Stimulated activated CD4-positive, alpha-beta T cell treated with anti-CD3 and anti-CD28 coated beads, Interleukin-12 subunit alpha, Interleukin-12 subunit beta, amount 100 ng/mL, for 48 hours (primary cell): ENCODE measurements at places on chromosomes 12 and 14.

DNA sequence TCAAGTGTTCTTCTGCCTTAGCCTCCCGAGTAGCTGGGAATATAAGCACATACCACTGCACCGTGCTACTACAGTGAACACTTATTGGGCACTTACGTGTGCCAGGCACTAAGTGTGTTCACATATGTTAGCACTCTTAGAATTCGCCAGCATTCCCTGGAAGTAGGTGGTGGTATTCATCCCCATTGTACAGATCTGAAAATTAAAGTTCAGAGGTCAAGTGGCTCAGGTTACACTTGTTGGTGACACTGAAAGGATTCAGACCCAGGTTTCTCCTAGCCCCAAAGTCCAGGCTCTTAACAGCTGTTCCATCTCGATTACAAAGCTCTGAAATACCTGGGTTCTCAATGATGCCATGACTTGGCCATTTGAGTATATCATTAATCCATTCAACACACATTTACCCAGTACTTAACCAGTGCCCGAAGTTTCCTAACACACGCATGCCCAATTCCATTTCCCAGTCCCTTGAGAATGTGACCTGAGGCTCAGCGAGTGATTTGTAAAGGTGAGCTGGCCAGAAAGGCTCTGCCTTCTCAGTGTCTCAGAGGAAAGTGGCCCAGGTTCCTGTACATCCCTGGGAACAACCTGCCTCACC lies 4.8 kb downstream of the MVK start:
- no peak for DNase-seq

- no peak for DNase-seq
These were observed 72.9 kb upstream of the SRSF5 start for GRCh38 chr14:69693801-69694729.

DNA sequence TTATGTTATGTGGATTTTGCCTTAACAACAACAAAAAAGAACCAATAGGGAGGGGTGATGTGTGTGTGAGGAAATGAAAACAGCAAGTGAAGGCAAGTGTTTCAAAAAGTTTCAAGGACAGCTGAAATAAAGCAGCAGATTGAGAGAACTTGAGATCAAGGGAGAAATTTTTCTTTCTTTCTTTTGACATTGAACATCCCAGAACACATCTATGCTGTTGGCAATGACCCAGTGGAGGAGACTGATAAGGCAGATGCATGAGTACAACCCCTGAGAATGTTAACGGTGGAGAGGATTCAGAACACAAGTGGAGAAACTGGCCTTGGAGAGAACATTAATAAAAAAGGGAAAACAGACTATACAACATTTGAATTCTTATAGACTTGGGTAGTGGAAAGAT lies 2.9 kb downstream of the LLPH start:
- no peak for DNase-seq

- no peak for DNase-seq
These were observed 72.9 kb downstream of the RBM19 start for GRCh38 chr12:113893221-113893620.

DNA sequence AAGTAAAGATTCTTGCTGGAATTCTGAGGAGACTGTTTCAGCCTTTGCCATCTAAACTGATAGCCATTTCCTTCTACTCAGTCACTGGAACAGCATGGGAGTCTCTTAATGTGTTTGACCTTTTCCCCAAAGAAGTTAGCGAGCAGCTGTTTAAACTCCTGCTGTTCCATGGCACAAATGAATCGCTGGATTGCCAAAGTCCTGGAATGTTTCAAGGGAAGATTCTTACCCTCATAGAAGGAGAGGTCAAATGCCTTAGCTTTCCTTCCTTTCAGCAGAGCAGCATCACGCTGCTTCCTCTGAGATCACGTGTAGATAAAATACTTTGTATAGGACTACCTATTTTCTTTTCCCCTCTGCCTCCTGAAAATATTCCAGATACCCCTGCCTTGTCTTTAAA lies 10.5 kb upstream of the NR2C1 start:
- DNase-seq: no peak

GRCh38 chr14:68519671-68520187 lies 273.1 kb downstream of the ZFP36L1 start:
- DNase-seq: no peak

DNA sequence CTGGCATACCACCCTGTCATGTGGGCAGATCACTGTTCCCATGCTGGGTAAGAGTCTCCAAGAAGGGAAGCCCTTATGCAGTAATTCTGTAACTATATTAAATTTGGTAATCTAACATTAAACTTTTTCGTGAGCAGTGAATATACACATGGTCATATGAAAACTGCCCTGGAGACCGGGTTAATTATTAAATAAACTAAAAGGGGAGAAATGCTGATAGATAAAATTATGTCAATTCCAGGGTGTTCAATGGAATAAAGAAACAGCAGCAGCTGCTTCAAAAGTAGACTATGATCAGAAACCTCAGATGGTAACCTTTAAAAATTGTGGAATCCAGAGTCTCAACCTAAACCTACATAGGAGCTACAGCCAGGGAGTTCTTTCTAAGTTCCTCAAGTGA lies 100.0 kb downstream of the PAWR start:
- DNase-seq: no peak

GRCh38 chr12:109841356-109841755 lies 8.2 kb upstream of the TRPV4 start:
- no peak for DNase-seq

DNA sequence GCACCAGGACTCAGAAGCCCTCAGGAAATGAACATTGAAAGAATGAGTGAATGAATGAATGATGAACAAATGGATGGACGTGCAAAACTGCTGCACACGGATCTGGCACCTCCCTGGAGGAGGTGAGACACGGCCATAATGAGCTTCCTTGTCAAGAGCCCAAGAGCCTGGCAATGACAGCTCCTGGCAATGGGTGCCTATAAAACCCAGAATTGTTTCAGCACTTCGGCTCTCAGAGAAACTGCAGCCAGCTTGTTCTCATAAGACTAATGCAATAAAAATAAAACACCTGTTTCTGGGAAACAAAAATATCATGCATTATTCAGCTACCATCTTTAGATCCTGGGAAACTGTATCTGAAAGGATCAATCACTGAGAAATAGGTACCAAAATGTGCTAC lies 200.5 kb upstream of the SFSWAP start:
- no peak for DNase-seq

GRCh38 chr12:62724285-62724684 lies 210.7 kb downstream of the PPM1H start:
- DNase-seq: no peak

DNA sequence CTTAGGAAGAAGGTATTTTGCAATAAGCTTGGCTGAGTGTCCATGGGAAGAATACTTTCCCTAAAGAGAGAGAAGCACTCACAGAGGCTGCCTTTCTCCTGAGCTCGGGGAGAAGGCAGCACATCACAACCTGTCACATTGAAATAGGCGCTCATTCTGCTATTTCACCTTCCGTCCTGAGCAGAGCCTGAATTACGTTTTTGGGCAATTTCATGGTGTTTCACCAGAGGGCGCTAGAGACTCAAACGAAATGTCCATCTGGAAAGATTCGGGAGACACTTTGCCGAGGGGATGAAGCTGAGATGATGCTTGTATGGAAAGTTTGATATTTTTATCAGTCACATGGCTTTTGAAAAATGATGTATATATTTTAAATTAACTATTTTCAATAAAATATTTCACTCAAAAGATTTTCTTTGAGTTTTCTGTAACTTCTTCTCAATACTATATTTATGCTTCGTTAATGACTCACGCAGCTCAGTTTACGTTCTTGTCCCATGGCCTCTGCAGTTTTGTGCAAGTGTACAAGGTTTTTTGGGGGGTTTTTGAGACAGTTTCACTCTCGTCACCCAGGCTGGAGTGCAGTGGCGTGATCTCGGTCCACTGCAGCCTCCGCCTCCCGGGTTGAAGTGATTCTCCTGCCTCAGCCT lies 17.4 kb upstream of the B4GALNT3 start:
- peak; percentile 58 for DNase-seq

DNA sequence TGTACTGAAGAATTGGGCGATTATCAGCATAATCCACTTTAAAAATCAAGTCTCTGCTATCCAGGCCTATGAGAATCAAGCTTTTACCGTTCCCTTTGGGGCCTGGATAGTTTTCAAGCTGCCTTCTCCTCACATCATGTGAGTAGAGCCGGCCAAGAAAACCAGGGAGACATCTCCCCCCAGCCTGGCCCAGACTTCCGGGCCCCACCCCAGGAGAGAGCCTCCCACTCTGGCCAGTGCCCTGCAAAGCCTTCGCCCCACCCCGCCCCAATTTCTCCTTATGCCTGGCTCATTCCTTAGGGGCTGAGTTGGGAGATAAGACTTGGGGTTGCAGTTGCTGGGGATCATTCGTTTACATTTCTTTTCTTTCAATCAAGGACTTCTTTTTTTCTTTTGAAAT lies 1.4 kb upstream of the TMEM132C start:
- no peak for DNase-seq

DNA sequence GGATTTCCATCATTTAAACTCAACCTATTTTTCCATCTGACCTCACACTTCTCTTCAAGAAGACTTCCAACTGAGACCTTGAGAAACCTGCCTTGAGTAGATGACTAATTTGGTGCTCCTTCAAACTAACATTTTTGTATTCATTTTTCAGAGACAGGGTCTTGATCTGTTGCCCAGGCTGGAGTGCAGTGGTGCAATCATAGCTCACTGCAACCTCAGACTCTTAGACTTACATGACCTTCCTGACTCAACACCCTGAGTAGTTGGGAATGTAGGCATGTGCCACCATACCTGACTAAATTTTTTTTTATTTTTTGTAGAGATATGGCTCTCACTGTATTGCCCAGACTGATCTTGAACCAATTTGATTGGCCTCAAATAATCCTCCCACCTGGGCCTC lies 389.9 kb downstream of the PDZRN4 start:
- DNase-seq: no peak

DNA sequence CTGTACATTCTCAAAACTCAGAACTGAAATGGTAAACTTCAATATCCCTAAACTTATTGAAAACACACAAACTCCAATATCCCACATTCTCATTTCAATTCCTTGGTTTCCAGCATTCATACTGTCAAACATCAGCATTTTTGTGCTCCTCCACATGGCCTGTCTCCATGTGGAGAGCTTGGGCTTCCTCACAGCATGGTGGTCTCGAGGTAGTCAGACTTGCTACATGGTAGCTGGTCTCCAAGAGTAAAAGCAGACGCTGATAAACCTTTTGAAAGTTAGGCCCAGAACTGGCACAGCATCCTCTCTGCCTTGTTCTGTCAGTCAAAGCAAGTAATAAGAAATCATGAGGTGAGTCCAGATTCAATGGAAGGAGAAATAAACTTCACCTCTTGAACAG lies 70.5 kb downstream of the VCPKMT start:
- DNase-seq: no peak

DNA sequence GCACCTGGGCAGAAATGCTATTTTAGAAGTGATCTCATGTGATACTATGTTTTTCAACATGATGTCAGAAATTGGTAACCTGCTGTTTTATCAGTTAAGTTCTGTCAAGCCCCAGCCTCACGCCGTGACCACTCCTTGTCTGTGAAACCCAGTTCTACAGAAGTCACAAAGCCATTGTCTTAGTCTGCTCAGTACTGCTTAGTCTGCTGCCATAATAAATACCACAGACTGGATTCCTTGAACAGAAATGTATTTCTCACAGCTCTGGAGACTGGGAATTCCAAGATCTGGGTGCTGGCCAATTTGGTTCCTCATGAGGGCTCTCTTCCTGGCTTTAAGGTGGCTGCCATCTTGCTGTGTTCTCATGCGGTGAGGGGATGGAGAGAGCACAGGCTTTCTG lies 176.9 kb downstream of the PRKCH start:
- no peak for DNase-seq

- no peak for DNase-seq
These were observed 79.3 kb upstream of the NRXN3 start for GRCh38 chr14:78090864-78091263.

- no peak for DNase-seq
These were observed 2.0 kb upstream of the CCDC63 start for GRCh38 chr12:110844551-110845338.

- no peak for DNase-seq
These were observed 102.0 kb downstream of the PEBP1 start for GRCh38 chr12:118237908-118238307.

GRCh38 chr12:115740586-115741155 lies 536.8 kb downstream of the MED13L start:
- DNase-seq: no peak

GRCh38 chr12:15987696-15988095 lies 76.6 kb downstream of the DERA start:
- DNase-seq: no peak

DNA sequence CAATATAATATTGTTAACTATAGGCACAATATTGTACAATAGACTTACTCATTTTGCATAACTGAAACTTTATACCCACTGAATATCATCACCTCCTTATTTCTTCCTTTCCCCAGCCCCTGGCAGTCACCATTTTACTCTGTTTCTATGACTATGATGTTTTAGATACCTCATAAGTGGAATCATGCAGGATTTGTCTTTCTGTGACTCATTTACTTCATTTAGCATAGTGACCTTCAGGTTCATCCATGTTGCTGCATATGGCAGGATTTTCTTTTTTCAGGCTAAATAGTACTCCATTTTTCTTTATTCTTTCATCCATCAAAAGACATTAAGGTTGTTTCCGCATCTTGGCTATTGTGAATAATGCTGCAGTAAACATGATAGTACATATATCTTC lies 18.9 kb downstream of the USP15 start:
- DNase-seq: no peak

DNA sequence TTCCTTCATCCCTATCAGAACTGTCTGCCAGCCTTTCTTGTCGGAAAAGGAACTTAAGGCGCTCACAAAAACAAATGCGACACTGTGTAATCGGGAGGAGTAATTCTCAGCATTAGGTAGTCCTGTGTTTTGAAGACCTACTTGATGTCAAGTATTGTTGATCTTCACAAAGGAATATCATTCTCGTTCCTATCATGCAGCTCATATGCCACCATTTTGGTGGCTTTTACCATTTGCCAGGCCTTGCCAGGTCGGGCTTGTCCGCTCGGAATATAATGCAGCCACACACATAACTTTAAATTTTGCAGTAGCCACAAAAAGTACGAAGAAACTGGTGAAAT lies 903 bp upstream of the PPP4R3A start:
- DNase-seq: no peak

GRCh38 chr12:32516230-32516629 lies 116.9 kb downstream of the FGD4 start:
- no peak for DNase-seq

- DNase-seq: no peak
These were observed 657 bp downstream of the METAP2 start for GRCh38 chr12:95474660-95474958.

GRCh38 chr14:90608929-90609341 lies 207.3 kb downstream of the TTC7B start:
- no peak for DNase-seq
